GM23248 (cell line): ENCODE measurements at places on chromosomes 5 and 9. TPM values are rescaled to one million over a fixed set of nuclear protein-coding genes. Genes with fewer than 3 reads are reported as not detected.

Gene TOPORS
- 26.9 and 28.1 TPM in 2 replicates for total RNA-seq

Gene CCL27
- not detected in 2 replicates for total RNA-seq

DNA sequence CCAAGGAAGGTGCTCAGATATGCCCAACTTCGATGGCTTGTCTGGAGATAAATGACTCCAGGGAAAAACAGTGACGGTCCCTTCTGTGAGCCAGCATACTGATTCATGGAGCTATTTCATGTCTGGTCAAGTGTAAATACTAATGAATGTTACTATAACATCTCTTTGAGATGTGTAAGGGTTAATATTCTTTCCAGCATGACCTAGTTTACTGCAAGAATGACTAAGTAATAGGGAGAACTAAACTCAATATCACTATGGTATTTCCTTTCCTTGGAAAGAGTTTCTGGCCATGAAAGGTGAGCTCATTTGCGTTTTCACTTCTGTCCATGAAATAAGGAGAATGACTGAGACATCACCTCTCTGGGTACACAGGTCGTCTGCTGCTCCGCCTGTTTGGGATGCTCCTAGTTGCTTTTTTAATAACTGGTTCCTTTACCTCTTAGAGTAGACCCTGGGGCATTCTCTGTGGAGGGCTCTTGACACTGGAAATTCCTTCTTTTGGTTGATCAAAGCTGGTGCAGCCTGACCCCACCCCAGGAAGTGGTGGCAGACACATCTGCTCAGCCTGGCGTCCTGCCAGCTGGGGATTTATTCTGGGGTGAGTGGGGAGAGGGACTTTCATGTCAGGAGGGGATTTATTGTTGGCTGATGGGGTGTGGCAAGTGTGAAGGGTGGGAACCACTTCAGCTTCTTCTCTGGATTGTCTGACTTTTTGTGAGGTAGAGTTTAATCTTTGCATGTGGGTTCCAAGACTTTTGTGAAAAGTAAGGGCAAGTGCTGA is 250.0 kb upstream of the MPDZ start:
- DNase-seq: no peak
- peaks cover 32% of the 10 kb centered on the region for H3K27me3 ChIP-seq
- H3K4me1 ChIP-seq: no peaks in the 10 kb centered on the region
- no peak overlapping the region for H3K4me3 ChIP-seq

DNA sequence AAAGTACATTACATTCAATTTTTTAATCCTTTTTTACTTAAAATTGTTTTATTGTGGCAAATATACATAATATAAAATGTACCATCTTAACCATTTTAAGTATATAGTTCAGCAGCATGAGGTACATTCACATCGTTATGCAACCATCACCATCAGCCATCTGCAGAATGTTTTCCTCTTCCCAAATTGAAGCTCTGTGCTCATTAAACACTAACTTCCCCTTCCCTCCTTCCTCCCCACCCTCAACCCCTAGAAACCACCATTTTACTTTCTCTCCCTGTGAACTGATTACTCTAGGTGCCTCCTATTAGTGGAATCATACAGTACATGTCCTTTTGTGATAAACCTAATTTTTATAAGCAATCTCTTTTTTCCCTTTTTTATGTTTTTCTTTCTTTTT is 15.6 kb downstream of the TEX53 start:
- no peak overlapping the region for H3K27ac ChIP-seq
- no peak overlapping the region for H3K4me3 ChIP-seq
- peaks cover 6% of the 10 kb centered on the region; the same call in 1 of the 2 replicates for H3K36me3 ChIP-seq

DNA sequence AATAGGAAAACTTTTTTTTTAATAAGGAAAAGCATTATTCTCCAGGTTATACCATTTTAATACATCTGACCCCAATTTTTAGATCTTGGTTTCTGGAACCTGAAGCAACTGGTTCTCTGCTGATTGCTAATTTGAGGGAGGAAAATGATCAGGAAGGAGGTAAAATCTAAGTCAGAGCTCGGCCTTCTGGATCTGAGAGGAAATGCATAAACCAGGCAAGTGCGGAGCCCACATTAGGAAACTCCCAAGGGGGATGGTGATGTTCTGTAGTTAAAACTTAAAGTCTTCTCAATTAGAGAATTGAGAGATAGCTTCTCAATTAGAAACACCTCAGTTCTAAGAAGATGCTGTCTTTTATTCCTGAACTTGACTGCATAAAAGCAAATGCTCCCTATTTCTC is 113.5 kb downstream of the TSSK1B start:
- H3K4me1 ChIP-seq: no peaks in the 10 kb centered on the region
- no peak overlapping the region for H3K4me3 ChIP-seq
- H3K36me3 ChIP-seq: no peaks in the 10 kb centered on the region
- H3K27ac ChIP-seq: no peak overlapping the region
- DNase-seq: no peak
